ENCODE measurements at places on chromosomes 1 and 21. TPM values are rescaled to one million over a fixed set of nuclear protein-coding genes. Genes with fewer than 3 reads are reported as not detected.

- DNase-seq: peak; percentile 5
- no peaks in the 10 kb centered on the region for H3K27me3 ChIP-seq
- no peak overlapping the region for H3K4me3 ChIP-seq
- H3K36me3 ChIP-seq: no peaks in the 10 kb centered on the region
Measured at GRCh38 chr1:76944942-76945341, 77.7 kb downstream of the ST6GALNAC5 start.

GRCh38 chr1:57550092-57550491 is 126.2 kb upstream of the DAB1 start:
- peaks cover 16% of the 10 kb centered on the region for H3K27me3 ChIP-seq
- H3K4me3 ChIP-seq: no peak overlapping the region
- no peaks in the 10 kb centered on the region for H3K36me3 ChIP-seq
- no peak overlapping the region for H3K27ac ChIP-seq

DNA sequence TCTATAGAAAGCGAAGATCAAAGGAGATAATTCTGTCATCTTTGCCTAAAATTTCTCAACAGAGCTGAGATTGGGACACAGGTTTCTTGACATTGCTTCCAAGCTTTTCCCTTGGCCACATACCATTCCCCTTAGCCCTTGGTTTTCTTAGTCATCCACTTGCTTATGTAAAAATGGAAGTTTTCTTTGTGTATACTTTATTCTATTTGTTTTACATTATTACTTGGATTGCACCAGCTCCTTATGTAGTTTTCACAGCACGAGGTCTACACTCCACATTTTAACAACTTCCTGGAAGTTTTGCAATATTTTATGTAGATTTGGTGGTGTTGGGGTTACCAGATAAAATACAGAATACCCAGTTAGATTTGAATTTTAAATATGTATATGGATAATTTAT is 129.8 kb downstream of the PLA2G4A start:
- peak; percentile 59 for DNase-seq
- no peak overlapping the region for H3K27ac ChIP-seq
- no peaks in the 10 kb centered on the region for H3K36me3 ChIP-seq
- no peaks in the 10 kb centered on the region for H3K27me3 ChIP-seq
- H3K4me3 ChIP-seq: no peak overlapping the region

DNA sequence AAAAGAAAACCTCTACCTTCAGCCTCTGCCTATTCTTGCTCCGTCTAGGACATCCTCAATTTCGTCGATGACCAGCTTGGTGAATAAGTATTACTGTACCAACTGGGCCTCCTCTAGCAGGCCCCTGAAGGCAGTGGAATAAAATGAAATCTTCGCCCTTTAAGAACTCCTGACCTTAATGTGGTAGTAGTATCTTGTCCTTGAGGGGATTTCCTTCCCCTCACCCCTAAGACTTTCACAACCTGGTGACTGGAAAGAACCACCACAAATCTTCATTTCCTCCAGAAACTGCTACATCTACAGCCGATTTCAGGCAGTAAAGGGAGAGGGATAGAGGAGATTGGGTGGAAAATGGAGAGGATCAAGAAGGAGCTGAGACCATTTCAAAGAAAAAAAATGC is 1.6 kb upstream of the HAX1 start:
- peak overlapping the region; percentile 69 for H3K27ac ChIP-seq
- H3K27me3 ChIP-seq: no peaks in the 10 kb centered on the region
- H3K4me3 ChIP-seq: no peak overlapping the region
- peaks cover 25% of the 10 kb centered on the region for H3K36me3 ChIP-seq
- peaks cover 8% of the 10 kb centered on the region for H3K4me1 ChIP-seq

DNA sequence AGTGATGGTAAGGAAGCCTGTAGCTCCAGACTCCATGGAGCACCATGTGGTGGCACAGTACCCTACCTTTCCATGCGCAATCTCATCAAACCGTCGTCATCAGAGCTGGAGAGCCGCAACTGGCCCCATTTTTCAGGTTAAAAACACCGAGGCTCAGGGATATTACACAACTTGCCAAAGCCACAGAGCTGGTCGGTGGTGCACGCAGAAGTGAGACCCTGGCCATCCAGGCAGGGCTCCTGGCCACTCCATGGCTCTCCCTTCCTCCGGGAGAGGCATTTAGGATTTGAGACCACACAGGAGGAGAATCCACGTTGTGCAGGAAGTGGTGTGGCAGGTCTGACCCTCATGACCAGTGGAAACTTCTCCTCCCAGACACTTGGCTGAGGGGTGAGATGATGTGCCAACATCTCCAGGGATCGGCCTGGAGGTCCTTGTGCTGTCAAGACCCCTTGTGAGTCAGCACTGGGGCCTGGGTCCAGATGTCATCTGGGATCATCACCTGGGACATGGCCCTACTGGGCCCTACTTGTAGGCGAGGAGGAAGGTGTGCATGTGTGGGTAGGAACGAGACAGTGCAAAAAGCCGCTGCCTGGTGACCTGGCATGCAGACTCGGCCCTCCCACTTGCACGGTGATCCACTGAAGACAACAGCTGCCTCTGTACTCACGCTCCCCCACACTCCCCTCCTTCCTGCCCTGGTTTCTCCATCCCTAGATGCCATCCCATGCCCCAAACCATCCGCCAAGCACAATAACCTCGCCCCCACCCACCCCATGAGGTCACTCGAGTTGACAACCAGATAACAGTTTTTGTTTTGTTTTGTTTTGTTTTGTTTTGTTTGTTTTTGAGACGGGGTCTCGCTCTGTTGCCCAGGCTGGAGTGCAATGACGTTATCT is 10.4 kb downstream of the TFF3 start:
- H3K4me1 ChIP-seq: no peaks in the 10 kb centered on the region
- no peaks in the 10 kb centered on the region for H3K36me3 ChIP-seq
- H3K27me3 ChIP-seq: peaks cover 22% of the 10 kb centered on the region
- H3K4me3 ChIP-seq: no peak overlapping the region

GRCh38 chr1:166235728-166236127 is 68.9 kb upstream of the FAM78B start:
- DNase-seq: no peak
- no peaks in the 10 kb centered on the region for H3K27me3 ChIP-seq
- H3K27ac ChIP-seq: no peak overlapping the region
- H3K36me3 ChIP-seq: no peaks in the 10 kb centered on the region
- no peak overlapping the region for H3K4me3 ChIP-seq

DNA sequence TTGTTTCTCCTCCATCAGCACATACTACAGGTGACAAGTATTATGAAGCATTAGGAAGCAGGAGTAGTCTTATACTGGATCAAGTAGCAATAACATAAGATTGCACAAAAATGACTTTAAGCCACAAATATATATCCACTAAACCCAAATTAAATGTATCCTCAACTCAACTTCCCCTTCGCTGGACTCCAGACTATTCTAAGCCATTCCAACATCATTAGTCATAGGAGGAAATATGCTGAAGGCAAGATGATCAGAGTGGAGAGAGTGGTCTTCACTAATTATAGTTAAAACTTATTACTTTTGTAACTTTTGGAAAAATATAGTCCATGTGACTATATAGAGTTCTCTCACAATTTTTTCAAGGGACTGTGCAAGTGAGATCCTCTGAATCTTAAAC is 390.7 kb upstream of the ZP4 start:
- H3K4me1 ChIP-seq: no peaks in the 10 kb centered on the region
- no peak for DNase-seq
- no peak overlapping the region for H3K4me3 ChIP-seq
- H3K27ac ChIP-seq: no peak overlapping the region
- H3K36me3 ChIP-seq: no peaks in the 10 kb centered on the region
- H3K27me3 ChIP-seq: no peaks in the 10 kb centered on the region

DNA sequence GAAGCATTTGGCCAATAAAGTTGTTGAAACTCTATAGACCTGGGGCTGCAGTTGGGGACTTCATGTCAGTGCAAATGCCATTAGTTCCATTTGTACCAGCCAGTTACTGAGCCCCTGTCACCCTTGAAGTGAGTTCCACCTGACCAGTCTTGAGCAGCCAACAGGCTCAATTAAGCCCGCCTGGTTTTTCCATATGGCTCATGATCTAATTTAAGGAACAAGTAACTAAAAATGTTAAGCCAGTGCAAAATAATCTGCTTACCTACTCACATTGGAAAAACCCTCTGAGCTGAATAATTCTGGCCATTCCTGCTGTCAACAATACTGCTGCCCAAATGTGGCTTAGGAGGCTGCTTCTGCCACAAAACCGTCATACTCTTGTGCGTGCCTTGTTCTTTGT is 21.6 kb downstream of the NSUN4 start:
- no peak overlapping the region for H3K4me3 ChIP-seq
- 0 out of 2 replicates have a peak, but pooled peaks cover 8% of the 10 kb centered on the region for H3K4me1 ChIP-seq
- H3K27me3 ChIP-seq: no peaks in the 10 kb centered on the region
- no peak overlapping the region for H3K27ac ChIP-seq
- H3K36me3 ChIP-seq: peaks cover 26% of the 10 kb centered on the region
- DNase-seq: no peak

DNA sequence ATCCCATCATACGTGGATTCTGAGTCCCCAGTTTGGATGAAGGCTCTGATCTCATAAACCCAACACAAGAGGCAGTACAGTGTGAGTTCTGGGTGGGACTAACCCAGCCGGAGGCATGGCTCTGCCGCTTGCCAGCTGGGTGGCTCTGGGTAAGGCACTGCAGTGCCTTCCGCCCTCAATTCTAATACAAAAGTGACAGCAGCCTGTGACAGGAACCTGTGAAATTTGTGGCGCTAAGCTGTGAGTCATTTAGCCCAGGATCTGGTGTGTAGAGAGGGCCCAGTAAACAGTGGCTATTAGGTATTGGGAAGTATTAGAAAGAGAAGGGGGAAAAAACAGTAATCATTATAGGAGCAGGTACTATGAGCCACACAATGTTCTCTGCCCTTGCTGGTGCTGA is 23.3 kb downstream of the HSPG2 start:
- H3K27me3 ChIP-seq: no peaks in the 10 kb centered on the region
- H3K4me3 ChIP-seq: no peak overlapping the region
- peaks cover 12% of the 10 kb centered on the region for H3K36me3 ChIP-seq
- peaks cover 66% of the 10 kb centered on the region for H3K4me1 ChIP-seq

DNA sequence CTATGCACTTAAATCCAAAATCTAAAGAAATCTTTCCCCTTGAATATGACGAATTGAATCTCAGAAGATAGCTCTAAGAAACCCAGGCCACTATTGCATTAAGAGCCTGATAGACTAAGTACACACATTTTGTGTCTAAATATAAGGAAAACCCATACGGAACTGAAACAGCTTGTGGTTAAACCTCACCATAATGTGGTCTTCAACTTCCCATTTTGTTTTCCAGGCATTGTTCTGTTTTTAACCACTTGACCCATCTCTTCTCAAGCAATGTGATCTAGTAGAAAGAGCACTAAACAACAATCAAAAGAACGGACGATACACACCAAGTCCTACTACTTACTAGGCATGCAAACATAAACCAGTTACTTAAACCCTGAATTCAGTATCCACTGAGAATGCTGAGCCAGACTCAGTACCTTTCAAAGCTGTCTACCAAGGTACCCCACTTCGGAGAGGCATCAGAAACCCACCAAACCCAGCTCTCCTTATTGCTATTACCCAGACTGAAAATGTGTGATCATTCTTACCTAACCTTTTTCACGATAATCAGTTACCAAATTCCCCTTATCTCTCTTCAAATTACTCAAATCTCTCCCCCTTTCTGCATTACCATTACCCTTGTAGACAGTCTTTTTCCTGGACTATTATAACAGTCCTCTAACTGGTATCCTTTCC is 12.8 kb downstream of the OTUD7B start:
- no peak overlapping the region for H3K4me3 ChIP-seq
- H3K27ac ChIP-seq: no peak overlapping the region
- peaks cover 59% of the 10 kb centered on the region for H3K4me1 ChIP-seq

DNA sequence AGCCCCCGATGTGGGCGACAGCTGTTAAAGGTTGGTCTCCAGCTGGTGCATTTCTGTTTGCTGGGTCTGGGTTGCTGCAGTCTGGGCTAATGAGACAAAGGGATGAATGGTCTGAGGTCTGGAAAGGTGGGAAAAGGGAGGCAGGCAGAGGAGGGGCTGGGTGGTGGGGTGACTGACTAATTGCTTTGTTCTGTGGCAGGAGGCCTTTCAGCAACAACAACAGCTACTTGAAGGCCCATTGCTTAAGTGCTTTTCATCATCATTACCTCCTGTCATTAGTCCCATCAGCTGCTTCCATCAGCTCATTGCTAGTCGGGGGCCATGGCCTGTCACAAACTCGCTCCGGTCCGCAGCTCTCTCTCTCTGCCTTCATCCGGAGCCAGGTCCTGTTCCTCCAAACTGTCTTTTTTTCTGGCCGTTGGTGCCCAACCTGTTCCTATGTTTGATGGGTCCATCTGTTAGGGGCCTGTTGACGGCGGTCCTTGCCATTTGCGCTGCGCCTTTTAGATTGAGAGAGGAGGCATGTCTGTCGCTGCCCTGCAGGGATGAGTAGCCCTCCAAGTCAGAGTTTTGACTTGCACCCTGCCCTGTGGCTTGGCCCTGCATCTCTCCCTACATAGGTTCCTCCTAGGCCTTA is 105.6 kb upstream of the PLXNA2 start:
- H3K27me3 ChIP-seq: no peaks in the 10 kb centered on the region
- H3K36me3 ChIP-seq: no peaks in the 10 kb centered on the region
- H3K27ac ChIP-seq: no peak overlapping the region
- no peak overlapping the region for H3K4me3 ChIP-seq

GRCh38 chr1:33972676-33973395 is 109.0 kb downstream of the HMGB4 start:
- H3K27me3 ChIP-seq: no peaks in the 10 kb centered on the region
- peak overlapping the region; percentile 73 for H3K27ac ChIP-seq
- DNase-seq: peak; percentile 88
- H3K4me1 ChIP-seq: peaks cover 33% of the 10 kb centered on the region

DNA sequence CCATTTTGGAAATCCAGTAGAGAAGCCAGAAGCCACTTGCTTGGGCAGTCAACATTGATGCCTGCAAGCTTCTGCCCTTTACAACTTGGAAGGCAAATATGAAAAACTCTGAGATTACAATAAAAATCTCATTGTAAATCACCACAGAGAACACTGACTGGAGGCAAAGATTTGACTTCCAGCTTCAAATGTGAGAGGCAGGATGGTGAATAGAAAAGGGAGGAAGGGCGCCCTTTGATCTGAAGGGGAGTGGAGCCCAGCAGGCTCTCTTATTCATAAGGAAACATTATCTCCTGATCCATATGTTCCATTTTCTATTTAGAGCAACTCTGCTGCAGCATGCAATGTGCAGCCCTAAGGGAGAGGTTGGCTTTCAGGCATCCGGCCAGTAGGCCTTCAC is 348.3 kb downstream of the AJAP1 start:
- no peak overlapping the region for H3K27ac ChIP-seq
- no peaks in the 10 kb centered on the region for H3K36me3 ChIP-seq
- H3K27me3 ChIP-seq: no peaks in the 10 kb centered on the region
- DNase-seq: no peak
- no peak overlapping the region for H3K4me3 ChIP-seq
- H3K4me1 ChIP-seq: no peaks in the 10 kb centered on the region

GRCh38 chr1:23403038-23403336 is 21.6 kb downstream of the TCEA3 start:
- peak; percentile 91 for DNase-seq
- no peaks in the 10 kb centered on the region for H3K36me3 ChIP-seq
- H3K27me3 ChIP-seq: no peaks in the 10 kb centered on the region
- peak overlapping the region; percentile 69 for H3K27ac ChIP-seq

SHISAL2A gene
- not detected for total RNA-seq

S100A1 gene
- not detected for total RNA-seq

Data from GM23248 (cell line).